Activated T-cell treated with anti-CD3 and anti-CD28 coated beads, Interleukin-2, amount 50 U/mL, for 4 hours (primary cell): ENCODE measurements at places on chromosomes 13 and 19.

GRCh38 chr13:111970494-111971141 lies 96.3 kb upstream of the SOX1 start:
- no peak for DNase-seq

DNA sequence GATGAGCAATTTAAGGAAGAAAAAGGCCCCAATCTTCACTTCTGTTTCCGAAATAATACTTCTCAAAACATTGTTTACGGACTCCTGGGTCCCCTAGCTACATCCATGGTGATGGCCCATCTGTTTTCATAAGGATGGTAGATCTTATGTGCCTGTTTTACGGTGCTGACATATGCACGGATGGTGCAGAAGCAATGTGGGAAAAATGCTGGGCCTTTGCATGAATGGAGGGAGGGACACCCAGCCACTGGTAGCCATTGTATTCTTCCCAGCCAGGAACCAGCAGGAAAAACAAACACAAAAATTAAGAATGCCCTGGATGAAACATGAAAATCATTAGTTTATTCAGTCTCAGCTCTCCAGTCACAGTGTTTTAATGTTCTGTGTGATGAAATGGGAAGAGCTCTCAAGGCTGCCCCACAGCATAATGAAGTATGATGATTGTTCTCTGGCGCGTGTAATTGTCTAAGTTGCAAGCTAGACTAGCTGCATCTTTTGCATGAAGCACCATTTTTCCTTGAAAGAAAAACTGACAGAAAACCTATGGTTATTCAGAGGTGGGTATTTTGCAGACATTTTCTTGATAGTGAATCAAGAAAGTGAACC lies 1201.1 kb upstream of the SLC10A2 start:
- DNase-seq = no peak

- no peak for DNase-seq
Observed at GRCh38 chr13:49320975-49321374, 73.2 kb downstream of the CDADC1 start.

DNA sequence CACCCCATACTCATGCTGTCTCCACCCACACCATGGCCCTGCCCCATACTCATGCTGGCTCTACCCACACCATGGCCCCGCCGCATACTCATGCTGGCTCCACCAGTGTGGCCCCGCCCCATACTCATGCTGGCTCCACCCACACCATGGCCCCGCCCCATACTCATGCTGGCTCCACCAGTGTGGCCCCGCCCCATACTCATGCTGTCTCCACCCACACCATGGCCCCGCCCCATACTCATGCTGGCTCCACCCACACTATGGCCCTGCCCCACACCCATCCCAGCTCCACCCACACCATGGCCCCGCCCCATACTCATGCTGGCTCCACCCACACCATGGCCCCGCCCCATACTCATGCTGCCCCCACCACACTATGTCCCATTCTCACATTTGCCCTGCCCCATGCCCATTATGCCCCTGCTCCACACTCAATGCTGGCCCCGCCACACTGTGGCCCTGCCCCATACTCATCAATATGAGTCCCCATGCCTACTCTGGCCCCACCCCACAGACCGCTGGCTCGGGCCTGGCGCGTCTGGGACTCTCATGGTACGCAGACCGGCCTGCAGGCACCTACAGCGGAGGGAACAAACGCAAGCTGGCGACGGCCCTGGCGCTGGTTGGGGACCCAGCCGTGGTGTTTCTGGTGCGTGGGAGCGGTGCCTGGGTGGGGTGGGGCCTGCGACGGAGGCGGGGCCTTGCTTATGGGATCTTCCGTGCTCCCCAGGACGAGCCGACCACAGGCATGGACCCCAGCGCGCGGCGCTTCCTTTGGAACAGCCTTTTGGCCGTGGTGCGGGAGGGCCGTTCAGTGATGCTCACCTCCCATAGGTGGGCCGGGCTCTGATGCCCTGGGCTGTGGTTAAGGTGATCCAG lies 3.7 kb upstream of the ARHGAP45 start:
- DNase-seq = no peak

DNA sequence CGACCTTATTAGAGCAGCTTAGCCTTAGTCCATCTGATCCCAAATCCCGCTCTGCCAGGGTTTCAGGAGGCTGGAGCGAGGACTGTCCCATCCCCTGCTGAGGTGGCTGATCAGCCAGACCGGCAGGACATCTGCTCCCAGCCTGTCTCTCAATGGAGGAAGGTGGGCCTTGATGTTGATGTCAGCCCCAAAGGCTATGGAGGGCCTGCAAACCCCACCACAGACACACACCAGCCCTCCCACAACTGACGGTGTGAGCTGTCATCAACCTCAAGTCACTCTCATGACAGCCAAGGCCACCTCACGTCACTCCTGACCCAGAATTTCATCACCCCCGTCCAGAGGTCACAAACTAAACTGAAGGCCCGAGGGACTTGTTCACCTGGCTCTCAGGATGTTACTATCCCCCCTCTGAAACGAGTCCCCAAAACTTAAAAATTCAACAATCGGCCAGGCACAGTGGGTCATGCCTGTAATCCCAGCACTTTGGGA lies 25.5 kb downstream of the RHPN2 start:
- no peak for DNase-seq

- DNase-seq = no peak
Observed at GRCh38 chr13:79382545-79383275, 23.3 kb downstream of the RBM26 start.

- DNase-seq = no peak
Observed at GRCh38 chr13:105202354-105202753, 1333.1 kb downstream of the EFNB2 start.

DNA sequence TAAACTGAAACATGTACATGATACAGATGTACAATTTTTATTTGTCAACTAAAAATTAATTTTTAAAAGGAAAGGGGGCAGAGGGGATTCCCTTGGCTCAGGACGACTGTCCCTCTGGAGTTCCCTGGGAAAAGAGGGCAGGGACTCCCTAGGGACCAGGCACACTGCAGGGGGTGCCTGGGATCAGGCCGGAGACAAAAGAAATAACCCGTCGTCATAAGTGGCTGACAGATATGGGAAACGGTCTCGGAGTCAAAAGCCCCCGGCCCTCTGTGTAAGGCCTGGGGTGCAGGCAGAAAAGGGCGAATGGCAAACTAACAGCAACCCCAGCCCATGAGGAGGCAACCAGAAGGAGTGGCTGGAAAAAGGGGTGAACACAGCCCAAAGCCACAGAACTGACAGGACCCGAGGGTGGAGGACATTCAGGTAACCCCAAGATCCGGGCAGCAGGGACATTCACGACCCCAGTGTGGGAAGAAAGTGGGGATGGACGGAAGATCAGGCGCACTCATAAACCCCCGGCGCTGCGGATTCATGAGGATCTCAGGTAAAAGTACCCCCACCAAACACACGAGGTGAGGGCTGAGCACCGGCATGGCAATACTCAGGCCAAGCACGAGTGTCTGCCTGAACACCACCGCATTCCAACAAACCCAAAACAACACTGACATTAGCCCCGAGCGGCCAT lies 6.7 kb downstream of the MLLT1 start:
- no peak for DNase-seq

- no peak for DNase-seq
Observed at GRCh38 chr19:16496613-16496983, 404 bp downstream of the C19orf44 start.

- DNase-seq = no peak
Observed at GRCh38 chr19:40933025-40933424, 51.0 kb upstream of the CYP2A7 start.
